ENCODE measurements at places on chromosomes 7 and 10.

- no peak for DNase-seq
Observed at GRCh38 chr7:112735261-112735660, 54.9 kb downstream of the TMEM168 start.

DNA sequence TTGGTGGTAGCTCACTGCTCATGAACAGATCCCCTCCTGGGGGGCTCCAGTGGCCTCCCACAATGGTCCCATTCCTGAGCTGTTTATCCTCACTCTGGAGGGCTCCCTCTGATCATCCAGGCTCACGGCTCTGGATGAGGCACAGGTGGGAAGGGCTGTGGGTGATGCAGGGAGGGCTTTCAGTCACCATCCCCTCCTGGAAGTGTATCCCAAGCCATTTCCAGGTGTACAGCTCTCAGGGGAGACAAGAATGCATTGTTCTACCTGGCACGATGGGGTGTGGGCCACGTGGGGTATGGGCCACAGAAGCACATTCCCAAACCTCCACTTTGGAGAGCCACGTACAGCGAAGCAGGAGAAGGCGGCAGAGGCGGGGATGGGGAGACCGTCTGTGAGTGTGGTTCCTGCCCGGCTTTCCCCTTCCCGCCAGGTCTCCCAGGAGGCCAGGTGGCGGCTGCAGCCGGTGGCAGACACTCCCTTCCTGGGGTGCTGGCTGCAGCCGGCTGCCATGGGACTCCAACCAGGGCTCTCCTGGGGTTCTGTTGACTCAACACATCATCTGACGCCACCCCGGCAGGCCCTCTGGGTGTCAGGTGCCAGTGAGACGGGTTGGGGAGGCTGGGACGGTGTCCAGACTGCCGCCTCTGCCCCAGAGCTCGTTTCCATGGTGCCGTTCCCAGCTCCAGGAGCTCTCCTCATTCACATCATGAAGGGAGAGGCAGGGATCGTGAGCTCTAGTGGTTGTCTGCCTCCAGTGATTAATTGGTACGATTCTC, 169.7 kb upstream of the RHEB start:
- no peak for DNase-seq

- DNase-seq, result peak; percentile 83
Observed at GRCh38 chr7:40437498-40437897, 302.7 kb downstream of the SUGCT start.

- DNase-seq, result peak; percentile 52
Observed at GRCh38 chr7:25805027-25805687, 346.8 kb upstream of the NFE2L3 start.

DNA sequence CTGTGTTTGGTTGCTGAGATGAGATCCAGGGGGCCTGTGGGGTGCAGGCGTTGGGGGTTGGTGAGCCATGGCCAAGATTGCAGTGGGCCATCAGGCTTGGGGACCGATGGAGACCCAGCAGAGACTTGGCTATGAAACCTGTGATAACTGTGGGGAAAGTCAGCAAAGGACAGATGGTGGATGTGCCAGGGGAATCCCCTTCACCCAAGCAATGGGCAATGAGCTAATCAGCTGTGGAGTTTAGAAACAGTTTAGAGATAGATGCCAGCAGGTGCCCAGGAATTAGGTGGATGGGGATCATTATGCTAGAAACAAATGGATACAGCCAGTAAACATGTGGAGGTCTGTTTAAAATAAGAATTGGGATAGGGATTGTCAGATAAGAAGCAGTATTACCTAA, 151.4 kb upstream of the FERD3L start:
- DNase-seq, result no peak

DNA sequence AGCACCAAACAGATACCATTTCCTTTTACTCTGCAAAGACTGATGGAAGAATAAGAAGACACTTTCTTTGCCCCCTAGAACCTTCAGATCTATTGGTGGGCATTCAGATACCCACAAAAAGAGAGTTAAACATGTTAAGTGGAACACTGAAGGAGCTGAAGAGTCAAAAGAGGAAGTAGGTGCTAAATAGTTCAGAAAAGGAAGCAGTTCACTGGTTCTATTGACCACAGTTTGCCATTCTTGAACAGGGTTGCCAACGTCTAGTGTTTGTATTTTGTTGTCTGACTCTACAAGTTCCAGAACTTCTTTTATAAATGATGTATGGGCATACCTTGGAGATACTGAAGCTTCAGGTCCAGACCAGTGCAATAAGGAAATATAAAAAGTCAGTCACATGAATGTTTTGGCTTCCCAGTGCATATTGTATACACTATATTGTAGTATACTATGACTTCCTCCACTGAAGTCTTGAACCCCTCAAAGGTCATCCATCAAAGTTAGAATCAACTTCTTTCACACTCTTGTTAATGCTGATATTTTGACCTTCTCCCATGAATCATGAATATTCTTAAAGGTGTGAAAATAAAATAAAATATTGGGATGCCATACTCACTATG, 47.5 kb upstream of the AGR3 start:
- no peak for DNase-seq

GRCh38 chr10:113121153-113121552, 171.1 kb downstream of the TCF7L2 start:
- no peak for DNase-seq

- DNase-seq, result peak; percentile 14
Observed at GRCh38 chr10:72461085-72461484, 106.4 kb upstream of the DNAJB12 start.

- peak; percentile 17 for DNase-seq
Observed at GRCh38 chr7:119197877-119198527, 973.5 kb downstream of the ANKRD7 start.

GRCh38 chr7:49848211-49848841, 74.9 kb downstream of the VWC2 start:
- no peak for DNase-seq

GRCh38 chr7:19752020-19752419, 21.4 kb downstream of the TMEM196 start:
- DNase-seq, result no peak

DNA sequence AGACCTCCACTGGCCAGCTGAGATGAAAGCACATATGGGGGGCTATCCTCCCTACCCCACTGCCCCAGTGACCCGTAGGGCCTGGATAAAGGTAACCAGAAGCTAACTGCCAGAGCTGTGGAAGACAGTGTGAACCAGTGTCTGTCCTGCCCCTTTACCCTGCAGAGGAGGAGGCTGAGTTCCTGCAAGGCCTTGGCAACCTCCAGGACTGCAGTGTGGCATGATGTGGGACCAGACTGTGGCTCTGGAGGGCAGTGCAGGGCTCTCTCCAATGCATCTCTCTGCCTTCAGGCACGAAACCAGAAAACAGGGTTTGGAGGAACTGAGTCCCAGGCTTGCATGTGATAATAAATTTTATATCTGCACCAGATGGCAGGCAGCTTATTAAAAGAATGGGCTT, 93.1 kb downstream of the EPC1 start:
- no peak for DNase-seq
